Activated CD8-positive, alpha-beta memory T cell treated with anti-CD3 and anti-CD28 coated beads for 1 hour (primary cell): ENCODE measurements at places on chromosomes 12 and 14.

DNA sequence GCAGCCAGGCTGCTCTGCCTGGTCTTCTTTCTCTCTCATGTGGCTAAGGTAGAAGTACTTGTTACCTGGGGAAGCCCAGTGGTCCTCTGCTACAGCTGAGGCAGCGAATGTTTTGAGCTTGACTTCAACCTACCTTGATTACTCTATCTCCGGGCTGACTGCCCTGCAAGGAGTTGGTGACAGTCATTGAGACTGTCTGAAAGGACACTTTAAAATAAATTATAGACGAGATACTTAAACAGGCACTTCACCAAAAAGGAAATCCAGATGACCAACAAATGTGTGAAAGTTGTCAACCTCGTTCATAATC lies 474 bp upstream of the CIT start:
- no peak for DNase-seq

GRCh38 chr14:103510724-103511693 lies 11.6 kb downstream of the CKB start:
- DNase-seq, result no peak

DNA sequence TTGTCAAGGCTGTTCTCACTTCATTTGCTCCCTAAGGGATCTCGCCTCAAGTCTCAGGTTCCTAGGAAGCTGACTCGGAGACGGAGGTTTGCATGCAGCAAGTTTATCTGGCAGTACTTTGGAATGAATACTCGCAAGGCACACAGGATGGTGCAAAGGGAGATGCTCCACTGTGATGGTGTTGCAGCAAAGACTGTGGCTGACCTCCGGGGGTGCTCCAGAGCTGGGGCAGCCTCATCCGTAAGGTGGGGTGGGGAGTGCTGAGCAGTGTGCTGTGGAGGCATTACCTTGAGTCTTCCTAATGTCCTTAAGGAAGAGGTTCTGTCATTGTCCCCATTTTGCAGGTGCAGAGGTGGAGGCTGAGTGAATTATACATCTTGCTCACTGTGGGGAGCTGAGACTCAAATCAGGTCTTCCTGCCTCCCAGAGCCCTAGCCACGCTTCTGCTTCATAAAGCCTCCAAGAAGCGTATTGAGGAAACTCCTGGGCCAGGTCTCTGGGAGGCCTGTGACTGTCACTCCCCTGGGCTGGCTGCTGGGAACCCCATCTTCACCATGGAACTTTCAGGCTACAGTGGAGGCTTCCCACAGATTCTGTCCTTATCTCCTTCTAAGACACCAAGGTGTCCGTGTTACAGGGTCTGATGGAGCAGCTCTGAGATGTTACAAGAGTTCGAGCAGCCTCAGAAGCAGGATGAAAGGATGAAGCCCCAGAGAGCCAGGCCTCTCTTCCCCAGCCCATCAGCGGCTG lies 39.5 kb downstream of the GALNT16 start:
- DNase-seq, result no peak

DNA sequence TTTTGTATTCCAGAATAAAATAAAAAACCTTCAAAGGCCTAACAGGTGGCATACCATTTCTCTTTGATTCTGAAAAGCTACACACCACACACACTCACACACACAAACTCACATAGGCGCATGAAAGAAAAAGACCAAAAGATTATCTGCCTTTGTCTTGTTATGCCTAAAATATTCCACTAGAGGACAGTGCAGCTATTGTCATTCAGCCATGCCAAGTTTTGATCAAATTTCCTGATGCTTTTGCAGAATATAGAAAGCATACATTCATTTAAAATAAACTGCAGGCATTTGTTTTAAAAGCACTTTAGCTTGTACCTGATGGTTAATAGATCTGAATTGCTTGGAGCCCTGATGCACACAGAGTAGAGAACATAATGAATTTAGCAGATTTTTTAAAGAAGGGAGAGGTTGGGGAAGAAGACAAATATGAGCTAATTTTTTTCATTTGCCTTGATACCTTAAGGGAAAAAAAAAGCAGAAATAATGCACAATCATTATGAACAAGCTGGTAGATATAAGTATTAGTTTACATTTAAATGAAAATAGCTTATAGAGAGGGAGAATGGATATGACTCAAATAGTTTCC lies 1766.9 kb upstream of the SEL1L start:
- no peak for DNase-seq

DNA sequence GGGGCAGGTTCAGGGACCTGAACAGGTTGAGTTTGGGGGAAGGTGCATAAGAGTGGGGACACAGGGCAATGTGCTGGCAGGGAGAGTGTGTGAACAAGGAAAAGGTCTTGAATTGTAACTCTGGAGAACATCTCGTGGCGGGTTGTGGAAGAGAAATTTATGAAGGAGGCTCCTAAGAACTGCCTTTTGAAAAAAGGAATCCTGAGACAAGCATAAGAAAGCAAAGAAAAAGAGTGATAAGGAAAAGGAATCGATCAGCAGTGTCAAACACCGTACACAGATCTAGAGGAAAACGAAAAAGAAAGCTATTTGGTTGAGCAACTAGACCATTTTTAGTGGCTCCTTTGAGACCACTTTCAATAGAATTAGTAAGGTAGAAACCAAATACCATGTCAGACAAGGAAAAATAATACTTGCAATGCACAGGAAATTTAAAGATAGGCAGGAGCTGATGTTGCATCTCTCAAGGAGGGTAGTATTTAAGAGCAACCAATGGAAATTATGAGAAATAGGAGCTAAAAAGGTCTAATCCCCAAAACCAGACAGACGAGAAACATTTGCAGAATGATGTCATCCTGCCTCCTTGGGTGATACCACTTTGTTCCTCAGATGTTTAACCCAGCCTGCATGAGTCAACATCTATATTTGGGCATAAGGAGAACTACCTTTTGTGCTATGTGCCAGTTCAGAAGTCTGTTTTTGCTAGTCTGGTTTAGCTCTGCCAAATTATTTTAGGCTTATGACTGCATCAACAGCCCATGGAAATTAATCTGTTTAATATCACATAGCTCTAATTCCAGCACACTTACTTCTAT lies 64.5 kb upstream of the STK38L start:
- no peak for DNase-seq

DNA sequence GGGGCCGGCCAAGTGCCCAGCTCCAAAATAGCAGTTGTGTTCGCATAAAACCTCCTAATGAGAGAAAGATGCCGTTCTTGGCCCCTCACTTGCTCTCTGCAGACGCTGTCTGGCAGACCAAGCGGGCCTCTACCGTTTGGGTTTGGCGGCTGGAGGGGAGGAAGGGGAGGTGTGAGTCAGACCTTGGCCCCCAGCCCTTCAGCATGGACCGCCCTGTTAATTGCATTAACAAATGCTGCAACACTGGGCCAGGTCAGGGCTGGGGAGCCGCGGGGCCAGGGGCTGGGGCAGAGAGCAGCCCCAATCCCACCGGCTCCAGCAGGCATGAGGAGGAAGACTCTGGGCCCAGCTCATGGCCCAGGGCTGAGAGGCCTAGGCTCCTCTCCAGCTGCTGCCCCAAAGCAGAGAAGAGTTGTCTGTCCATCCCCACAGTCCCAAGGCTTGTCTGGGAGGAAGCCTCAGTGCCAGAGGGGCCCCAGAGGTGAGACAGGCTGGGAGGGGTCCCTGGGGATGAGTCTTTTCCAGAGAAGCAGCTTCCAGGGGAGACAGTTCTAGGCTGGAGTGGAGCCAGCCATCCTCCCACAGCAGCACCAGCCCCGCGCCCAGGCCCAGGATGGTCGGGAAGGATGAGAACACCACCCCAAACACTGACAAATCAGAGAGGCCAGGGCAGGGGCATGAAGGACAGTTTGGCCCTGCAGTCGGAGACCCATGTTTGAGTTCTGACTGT lies 16.9 kb downstream of the LTBP2 start:
- DNase-seq, result no peak

DNA sequence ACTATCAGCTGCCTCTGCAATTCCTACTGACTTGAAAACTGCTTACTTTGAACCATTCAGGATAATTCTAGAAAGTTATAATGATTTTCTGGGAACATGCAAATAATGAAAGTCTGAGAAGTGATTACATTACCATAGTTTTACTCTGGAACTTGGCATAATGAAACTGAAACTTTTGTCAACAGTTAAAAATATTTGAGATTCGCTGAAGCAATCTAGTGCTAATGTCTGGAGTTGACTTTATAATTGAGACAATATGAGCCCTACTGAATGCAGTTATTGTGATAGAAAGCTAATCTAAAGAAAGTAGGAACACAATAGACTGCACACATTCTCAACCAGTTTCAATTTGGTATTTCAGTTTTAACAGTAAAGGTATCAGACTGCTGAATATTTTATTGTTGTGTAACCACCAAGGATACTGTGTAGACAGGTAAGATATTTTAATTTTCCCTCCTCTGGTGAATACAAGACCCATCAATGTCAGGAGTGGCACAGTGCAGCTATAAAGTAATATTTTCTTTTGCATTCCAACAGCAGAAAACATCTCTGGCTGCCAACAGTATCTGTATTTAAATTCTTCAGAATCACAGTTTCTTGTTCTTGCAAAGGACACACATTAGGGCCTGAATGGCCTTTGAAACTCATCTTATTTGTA lies 483.5 kb downstream of the ATP23 start:
- no peak for DNase-seq

DNA sequence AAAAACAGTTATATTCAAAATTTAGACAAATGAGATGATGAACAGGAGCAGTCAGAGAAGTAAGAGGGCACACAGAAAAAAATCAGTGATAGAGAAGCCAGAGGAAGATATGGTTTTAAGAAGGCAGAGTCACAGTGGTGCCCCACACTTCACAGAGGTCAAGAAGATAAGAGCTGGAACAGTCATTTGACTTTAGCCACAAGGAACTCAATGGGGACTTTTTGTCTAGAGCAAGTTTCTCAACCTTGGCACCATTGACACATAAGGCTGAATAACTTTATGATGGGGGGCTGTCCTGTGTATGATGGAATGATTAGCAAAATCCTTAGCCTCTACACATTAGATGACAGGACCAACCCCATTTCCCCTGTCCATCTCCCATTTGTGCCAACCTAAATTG lies 172.8 kb upstream of the PLEKHG7 start:
- no peak for DNase-seq

GRCh38 chr12:75419841-75420240 lies 29.0 kb downstream of the GLIPR1L2 start:
- DNase-seq, result no peak

DNA sequence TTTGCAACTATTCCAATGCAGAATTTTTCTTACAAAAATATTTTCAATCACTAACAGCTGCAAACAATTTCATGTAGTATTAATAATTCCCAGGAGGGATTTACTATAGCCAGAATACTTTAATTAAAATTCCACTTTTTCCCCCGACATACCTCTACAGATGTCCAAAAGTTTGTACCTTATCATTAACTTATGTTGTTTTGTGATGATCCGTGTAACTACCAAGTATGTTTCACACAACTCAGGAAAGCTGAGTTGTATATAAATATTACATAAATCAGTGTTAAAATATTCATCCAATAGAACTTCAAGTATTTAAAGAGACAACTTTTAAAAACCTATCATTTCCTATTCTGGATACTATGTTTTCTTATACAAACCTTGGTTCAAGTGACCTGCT lies 2.4 kb downstream of the EPS8 start:
- DNase-seq, result no peak

- DNase-seq, result no peak
These were observed 44.0 kb upstream of the LRTM2 start for GRCh38 chr12:1776170-1776921.

DNA sequence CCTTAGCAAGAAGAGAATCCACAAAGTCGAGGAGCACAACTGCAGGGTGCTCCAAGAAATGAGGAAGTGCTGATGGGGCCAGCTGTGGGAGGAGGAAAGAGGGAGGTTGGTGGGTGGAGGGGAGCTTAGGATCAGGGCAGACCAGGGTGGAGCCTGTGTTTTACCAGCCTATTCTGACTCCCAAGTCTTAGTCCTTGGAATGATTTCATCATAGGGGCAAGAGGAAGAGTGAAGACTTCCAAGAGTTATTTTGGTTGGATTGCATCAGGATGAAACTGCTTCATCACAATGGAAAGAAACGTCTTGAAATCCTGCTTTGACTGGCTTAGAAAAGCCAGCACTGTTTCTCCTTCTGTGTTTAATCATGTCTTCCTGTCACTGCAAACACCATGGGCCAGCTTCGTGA lies 194.0 kb downstream of the DPF3 start:
- no peak for DNase-seq

- DNase-seq, result no peak
These were observed 349.8 kb downstream of the TMEM121 start for GRCh38 chr14:105876158-105876557.

DNA sequence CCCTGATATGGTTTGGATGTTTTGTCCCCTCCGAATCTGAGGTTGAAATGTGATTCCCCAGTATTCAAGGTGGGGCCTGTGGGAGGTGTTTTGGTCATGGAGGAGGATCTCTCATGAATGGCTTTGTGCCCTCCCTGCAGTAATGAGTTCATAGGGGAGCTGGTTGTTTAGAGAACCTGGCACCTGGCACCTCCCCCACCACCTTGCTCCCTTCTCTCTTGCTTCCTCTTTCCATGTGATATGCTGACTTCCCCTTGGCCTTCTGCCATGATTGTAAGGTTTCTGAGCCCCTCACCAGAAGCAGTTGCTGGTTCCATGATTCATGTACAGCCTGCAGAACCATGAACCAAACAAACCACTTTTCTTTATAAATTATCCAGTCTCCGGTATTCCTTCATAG lies 32.6 kb downstream of the CD163L1 start:
- DNase-seq, result no peak

- no peak for DNase-seq
These were observed 89.5 kb downstream of the FBXO33 start for GRCh38 chr14:39342768-39343167.

DNA sequence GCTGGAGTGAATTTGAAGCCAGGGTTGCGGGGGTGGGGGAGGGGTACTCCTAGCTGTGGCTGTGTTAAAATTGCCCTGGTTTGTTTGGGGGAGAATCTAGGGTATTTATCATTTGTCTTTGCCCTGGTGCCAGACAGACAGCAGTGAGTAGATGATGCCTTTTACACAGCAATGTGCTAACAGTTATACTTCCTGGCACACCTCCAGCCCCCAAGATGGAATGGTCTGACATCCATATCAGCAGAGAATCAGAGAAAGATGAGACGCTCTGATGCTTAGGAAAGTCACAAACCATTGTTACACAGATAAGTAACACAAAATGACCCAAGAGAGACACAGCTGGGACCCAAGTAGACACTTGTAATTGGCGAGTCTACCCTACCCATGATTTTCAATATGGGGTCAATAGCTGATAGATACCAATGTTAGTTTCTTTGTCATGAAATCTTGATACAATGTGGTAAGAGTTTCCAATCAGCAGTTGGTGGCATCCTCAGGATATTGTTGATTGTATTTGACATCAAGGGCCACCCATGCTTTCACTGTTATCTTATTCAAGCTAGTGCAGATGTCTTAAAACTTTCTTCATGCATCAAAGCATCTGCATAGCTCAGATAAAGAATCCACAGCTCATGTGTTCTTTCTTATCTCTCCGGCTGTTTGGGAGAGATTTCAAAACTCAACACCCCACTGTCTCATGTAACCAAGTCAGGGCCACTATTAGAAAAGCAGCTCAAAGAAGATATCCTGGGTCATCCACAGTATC lies 2.6 kb upstream of the PRKAB1 start:
- DNase-seq, result no peak

DNA sequence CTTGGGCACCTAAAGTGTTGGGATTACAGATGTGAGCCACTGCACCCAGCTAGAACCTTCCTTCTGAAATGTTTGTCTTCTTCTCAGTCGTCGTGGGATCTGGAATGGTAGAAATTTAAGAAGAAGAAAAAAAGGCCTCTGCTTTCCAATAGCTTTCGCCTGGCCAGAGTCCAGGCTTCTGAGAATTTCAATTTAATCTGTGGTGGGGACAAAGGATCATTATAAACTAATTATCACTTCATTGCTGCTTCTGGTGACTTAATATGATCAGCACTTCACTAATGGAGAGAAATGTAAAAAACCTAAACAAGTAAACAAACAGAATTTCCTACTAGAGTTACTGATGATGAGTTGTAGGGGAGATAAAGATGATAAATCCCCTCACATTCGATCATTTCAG lies 51.3 kb downstream of the CFAP251 start:
- no peak for DNase-seq
